ENCODE measurements at places on chromosomes 4 and X.

- no peak for DNase-seq
Measured at GRCh38 chrX:118153270-118153669, 36.7 kb upstream of the KLHL13 start.

- DNase-seq: no peak
Measured at GRCh38 chrX:97026406-97026805, 142.7 kb downstream of the RPA4 start.

- DNase-seq: no peak
Measured at GRCh38 chrX:153374426-153374825, 26.7 kb downstream of the PNMA6E start.

GRCh38 chr4:140296335-140297220, 76.9 kb upstream of the SCOC start:
- DNase-seq: no peak

GRCh38 chrX:69321006-69321655, 155.9 kb upstream of the PJA1 start:
- DNase-seq: no peak

- no peak for DNase-seq
Measured at GRCh38 chr4:55498051-55498450, 48.7 kb downstream of the CLOCK start.

All from stimulated activated CD4-positive, alpha-beta T cell treated with anti-CD3 and anti-CD28 coated beads, Interleukin-1b, Interleukin-23, amount 100 ng/mL, for 1 hour (primary cell).